Mesendoderm (in vitro differentiated cells): ENCODE measurements at places on chromosomes 13 and 19.

DNA sequence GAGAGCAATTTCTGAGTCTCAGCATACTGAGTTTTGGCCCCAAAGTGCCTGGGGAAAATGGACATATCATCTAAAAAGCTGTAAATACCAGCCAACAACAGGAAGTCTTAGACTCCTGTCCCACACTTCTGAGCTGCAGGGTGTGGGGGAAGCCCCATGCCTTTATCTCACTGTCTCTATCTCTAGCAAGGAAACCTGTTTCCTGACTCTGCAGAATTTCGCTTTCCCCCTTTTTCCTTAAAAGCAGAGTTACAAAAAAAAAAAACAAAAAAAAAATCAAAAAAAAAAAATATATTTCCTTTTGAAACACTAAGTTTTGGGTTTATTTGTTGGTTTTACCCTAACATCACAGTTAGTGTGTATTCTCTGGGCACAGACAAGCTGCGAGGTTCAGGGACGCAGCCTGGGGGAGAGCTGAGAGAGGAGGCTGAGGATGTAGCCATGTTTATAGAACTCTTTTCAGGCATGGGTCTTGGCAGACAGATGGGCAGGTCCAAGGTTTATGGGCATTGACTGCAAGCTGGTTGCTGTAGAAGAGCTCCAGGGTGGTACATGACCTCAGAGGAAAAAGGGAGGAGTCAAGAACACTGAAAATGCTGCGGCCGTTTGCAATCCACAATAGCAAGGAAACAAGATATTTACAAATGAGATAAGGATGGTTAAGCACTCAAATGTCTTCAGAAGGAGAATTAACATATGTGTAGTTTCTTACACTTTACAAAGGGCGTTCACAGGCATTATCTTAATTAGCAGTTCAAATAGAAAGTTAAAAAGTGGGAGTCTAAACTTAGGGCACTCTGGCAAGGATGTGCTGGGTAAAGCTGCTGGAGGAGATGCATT lies 4.9 kb downstream of the MBNL2 start:
- peaks cover 25% of the 10 kb centered on the region for H3K27me3 ChIP-seq
- H3K4me3 ChIP-seq, result no peak overlapping the region
- H3K36me3 ChIP-seq, result no peaks in the 10 kb centered on the region
- DNase-seq, result peak; percentile 95

- no peaks in the 10 kb centered on the region for H3K27me3 ChIP-seq
- no peaks in the 10 kb centered on the region for H3K36me3 ChIP-seq
- H3K4me3 ChIP-seq, result no peak overlapping the region
- H3K27ac ChIP-seq, result no peak overlapping the region
Observed at GRCh38 chr13:21461131-21461530, 2.0 kb upstream of the ZDHHC20 start.

- DNase-seq, result peak; percentile 48
- H3K27me3 ChIP-seq, result no peaks in the 10 kb centered on the region
- H3K36me3 ChIP-seq, result no peaks in the 10 kb centered on the region
- no peaks in the 10 kb centered on the region for H3K4me1 ChIP-seq
- no peak overlapping the region for H3K27ac ChIP-seq
Observed at GRCh38 chr19:29927944-29928625, 14.0 kb upstream of the URI1 start.

DNA sequence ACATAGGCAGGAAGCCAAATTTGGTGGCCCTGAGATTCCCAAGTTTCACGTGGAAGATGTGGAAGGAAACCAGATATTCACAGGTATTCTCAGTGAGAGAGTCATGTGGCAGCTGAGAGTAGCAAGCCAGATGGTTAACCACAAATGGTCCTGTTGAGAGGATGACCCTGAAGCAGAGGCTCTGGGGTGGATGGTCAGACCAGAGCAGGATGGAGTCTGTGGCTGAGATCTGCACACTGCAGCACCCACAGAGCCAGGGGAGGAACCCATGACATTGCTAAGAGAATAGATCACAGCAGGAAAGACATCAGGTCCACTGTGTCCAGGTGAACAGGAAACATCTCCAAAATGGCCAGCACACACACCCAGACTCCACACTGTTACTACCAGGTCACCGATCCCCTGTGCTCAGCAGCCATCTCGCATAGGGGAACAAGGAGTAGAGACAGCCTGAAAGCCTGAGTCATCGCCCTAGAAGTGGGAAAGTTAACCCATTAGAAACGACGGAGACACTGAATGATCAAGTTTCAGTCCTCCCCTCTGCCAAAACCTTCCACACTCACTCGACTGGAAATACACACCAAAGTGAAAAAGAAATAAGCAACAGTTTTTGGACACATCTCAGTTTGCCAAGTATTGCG lies 160.0 kb downstream of the RBM26 start:
- no peak overlapping the region for H3K27ac ChIP-seq
- DNase-seq, result peak; percentile 60
- no peaks in the 10 kb centered on the region for H3K27me3 ChIP-seq
- H3K36me3 ChIP-seq, result no peaks in the 10 kb centered on the region
- H3K4me3 ChIP-seq, result no peak overlapping the region

DNA sequence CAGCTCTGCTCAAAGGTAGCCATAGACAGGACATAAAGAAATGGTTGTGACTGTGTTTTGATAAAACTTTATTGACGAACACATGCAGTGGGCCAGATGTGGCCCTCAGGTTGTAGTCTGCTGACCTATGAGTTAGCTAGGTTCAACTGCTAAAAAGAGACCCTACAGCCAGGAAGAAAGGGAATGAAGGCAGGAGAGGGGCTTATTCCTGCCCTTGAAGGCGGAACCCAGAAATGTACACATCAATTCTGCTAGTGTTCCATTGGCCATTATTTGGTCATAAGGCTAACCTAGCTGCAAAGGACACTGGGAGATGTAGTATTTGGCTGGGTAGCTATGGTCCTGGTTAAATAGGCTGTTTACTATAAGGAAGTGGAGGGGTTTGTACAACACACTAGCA lies 18.0 kb downstream of the APBA3 start:
- H3K36me3 ChIP-seq, result no peaks in the 10 kb centered on the region
- no peaks in the 10 kb centered on the region for H3K27me3 ChIP-seq
- H3K27ac ChIP-seq, result no peak overlapping the region
- no peaks in the 10 kb centered on the region for H3K4me1 ChIP-seq
- peak; percentile 25 for DNase-seq

DNA sequence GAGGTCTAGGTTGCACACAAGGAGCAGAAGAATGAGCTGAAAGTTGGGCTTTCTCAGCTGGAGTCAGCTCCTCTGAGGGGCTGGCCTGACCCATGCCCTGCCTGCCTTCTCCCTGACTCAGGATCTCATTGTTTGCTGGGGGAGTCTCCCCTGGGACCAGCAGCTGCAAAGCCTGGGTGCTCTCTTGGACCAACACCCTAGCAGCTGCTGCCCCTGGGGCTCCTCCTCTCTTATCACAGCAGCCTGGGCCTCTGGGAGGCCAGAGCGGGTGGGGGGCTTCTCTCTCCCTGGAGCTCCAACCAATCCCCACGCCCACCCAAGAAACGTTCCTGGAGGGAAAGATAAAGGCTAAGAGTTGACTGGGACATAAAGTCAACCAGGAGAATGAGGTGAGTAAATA lies 1.6 kb upstream of the FCGBP start:
- H3K36me3 ChIP-seq, result no peaks in the 10 kb centered on the region
- H3K4me3 ChIP-seq, result no peak overlapping the region
- no peak for DNase-seq
- no peak overlapping the region for H3K27ac ChIP-seq
- no peaks in the 10 kb centered on the region for H3K27me3 ChIP-seq

GRCh38 chr19:50300051-50300450 lies 29.1 kb downstream of the KCNC3 start:
- no peak for DNase-seq
- H3K4me3 ChIP-seq, result no peak overlapping the region
- H3K27ac ChIP-seq, result no peak overlapping the region
- H3K4me1 ChIP-seq, result no peaks in the 10 kb centered on the region
- H3K27me3 ChIP-seq, result no peaks in the 10 kb centered on the region

DNA sequence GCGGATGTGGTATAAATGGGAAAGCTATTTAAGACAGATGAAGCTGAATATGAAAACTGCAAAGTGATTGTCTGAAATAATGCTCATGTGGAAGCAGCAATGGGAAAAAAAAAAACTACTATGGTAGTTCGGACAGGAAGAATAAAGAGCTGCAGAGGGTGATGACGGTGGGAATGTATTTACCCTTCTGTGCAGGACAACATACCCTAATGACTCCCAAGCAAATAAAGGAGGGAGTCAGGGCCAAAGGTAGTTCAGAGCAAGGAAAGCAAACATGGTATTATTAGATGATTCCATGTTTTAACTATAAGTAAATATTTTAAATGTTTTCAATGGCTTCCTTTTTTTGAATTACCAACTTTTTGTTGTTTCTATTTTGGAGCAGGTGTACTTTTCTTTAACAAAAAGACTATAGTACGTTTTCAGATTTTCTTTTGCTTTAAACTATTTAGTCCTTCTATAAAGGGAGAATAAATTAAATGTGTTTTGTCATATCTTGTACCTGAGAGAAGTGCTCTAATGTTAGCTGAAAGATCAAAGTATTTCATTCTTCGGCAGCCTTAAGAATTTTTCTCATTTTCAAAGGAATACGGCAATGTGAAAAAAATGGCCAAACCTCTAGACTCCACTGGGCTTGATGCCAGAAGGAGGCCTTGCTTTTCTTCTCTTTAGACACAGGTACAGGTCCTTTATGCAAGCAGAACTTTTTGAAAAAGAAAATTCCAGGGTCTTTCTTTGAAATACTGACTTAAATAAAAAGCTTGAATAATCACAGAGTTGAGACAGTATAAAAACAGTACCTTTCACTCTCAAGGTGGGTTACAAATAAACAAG lies 67.8 kb upstream of the ZDHHC20 start:
- no peaks in the 10 kb centered on the region for H3K27me3 ChIP-seq
- H3K4me1 ChIP-seq, result no peaks in the 10 kb centered on the region
- no peak overlapping the region for H3K4me3 ChIP-seq
- H3K36me3 ChIP-seq, result no peaks in the 10 kb centered on the region
- no peak overlapping the region for H3K27ac ChIP-seq

DNA sequence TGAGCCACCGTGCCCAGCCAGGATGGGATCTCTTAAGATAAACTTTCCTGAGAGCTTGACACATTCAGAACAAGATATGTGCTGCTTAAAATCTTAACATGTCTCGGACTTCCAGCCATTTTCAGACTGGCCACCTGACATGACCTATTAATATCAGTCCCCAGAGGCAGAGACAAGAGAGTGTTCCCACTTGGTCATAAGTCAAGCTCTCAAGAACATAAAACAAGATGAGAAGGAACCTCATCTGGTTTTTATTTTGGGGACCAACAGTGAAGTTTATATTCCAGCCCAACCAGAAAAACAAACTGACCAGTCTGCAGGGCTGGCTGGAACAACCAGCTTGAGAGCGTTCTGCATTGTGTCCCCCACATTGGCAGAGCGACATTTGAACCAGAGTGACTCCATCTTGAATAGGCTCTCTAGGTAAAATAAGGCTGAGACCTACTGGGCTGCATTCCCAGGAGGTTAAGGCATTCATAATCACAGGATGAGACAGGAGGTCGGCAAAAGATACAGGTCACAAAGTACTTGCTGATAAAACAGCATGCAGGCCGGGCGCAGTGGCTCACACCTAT lies 21.8 kb upstream of the PLEKHF1 start:
- H3K4me1 ChIP-seq, result peaks cover 2% of the 10 kb centered on the region
- no peaks in the 10 kb centered on the region for H3K36me3 ChIP-seq
- no peaks in the 10 kb centered on the region for H3K27me3 ChIP-seq

DNA sequence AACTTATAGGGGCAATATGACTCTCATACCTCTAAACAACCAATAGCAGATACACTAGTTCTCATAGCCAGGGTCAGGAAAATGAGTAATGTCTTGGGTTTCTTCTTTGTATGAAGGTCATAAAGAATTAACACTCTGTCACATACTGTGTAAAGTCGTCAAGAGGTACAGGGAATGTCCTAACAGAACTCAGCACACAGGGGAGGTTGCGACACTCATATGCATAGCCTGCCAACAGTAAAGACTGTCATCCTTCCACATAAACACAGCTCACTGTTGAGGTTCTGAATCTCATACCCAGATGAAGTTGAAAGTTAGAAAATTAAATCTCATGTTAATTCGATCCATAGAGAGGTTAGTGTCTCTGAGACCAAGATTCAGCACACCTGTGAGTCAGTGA lies 34.2 kb upstream of the ZNF254 start:
- no peak for DNase-seq
- no peak overlapping the region for H3K27ac ChIP-seq
- H3K27me3 ChIP-seq, result no peaks in the 10 kb centered on the region
- H3K4me3 ChIP-seq, result no peak overlapping the region
- H3K36me3 ChIP-seq, result peaks cover 17% of the 10 kb centered on the region
- H3K4me1 ChIP-seq, result no peaks in the 10 kb centered on the region
